ENCODE measurements at places on chromosomes 7 and 10.

DNA sequence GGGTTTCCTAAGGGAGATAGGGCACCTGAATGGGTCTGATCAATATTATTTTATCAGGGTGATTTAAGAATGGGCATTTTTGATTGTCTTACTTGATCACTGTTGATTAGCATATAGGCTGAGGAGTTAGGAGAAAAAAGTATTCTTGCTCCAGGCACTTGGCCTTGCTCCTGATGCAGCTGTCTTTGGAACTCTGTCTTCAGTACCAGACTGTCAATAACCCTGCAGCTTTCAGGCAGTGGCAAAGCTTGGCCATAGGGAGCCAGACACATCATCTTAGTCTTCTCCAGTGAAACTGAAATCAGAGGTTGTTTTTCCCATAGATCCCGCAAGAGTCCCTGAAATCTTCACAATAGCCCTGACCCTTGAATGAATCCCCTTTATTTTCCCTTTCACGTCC is 47.2 kb downstream of the EXOC4 start:
- DNase-seq: no peak

GRCh38 chr7:36630112-36630650 is 94.1 kb downstream of the AOAH start:
- no peak for DNase-seq

GRCh38 chr7:145557805-145558204 is 558.8 kb upstream of the CNTNAP2 start:
- no peak for DNase-seq

DNA sequence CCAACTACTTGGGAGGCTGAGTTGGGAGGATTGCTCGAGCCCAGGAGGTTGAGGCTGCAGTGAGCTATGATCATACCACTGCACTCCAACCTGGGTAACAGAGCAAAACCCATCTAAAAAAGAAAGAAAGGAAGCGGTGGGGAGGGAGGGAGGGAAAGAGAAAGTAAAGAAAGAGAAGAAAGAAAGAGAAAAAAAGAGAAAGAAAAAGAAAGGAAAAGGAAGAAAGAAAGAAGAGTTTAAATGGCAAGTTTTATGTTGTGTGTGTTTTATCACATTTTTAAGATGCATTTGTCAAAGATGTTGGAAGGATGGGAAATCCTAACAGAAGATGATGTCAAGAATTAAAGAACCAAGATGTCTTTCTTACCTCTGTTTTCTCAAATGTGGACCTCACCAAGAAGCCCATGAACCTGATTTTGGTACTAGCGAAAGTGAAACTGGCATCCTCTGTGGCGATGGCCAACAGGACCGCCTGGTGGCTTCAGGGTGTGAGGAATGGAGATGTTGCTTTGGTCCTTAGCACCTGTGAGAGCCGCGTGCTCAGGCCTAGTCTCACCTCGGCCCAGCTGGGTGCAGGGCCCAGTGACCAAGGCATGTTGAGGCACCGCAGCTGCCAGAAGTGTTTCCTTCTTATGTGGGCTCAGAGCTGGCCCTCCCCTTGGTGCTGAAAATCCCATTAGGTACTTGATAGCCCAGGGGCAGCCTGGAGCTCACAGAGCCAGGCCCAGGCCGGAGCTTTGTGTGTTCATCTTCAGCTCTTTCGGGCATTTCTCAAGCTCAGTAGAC is 9.8 kb downstream of the UCMA start:
- DNase-seq: no peak

GRCh38 chr10:78260680-78261079 is 227.0 kb downstream of the RPS24 start:
- DNase-seq: no peak

DNA sequence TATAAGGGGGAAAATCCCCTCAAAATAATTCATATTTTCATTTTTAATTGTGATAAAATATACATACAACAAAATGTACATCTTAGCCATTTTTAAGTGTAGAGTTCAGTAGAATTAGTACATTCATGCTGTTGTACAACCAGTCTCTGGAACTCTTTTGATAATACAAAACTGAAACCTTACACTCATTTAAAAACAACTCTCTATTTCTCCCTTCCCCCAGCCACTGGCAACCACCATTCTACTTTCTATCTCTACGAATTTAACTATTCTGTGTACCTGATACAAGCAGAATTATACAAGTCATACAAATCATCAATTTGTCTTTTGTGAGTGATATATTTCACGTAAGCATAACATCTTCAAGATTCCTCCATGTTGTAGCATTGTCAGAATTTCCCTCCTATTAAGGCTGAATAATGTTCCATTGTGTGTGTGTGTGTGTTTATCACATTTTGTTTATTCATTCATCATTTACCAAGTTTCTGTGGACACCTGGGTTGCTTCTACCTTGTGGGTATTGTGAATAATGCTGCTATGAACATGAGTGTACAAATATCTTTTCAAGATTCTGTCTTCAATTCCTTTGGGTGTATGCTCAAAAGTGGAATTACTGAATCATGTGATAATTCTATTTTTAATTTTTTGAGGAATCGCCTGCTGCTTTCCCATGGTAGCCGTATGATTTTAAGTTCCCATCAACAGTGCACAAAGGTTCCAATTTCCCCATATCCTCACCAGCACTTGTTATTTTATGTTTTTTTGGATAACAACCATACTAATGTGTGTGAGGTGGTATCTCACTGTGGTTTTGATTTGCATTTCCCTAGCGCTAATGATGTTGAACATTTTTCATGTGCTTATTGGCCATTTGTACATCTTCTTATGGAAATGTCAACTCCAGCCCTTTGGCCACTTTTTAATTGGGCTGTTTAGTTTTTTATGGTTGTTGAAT is 4.7 kb upstream of the EBLN1 start:
- DNase-seq: no peak

DNA sequence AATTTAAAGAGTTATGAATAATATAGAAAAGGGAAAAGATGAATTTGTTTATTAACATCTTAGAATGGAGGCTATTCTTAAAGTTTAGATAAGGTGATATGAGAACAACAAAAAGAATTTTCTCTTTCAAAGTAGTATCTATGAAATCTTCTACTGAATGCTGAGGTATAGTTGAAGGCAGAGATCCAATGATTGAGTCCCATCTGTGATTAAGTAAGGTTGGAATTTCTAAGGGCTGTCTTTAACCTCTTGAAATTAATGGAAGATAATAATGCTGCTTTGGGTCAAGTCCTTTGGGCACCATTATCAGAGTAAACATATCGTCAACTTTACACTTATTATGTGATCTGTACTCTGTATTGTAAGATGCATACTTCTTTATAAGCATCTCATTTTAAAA is 307.9 kb downstream of the PRKG1 start:
- DNase-seq: no peak

DNA sequence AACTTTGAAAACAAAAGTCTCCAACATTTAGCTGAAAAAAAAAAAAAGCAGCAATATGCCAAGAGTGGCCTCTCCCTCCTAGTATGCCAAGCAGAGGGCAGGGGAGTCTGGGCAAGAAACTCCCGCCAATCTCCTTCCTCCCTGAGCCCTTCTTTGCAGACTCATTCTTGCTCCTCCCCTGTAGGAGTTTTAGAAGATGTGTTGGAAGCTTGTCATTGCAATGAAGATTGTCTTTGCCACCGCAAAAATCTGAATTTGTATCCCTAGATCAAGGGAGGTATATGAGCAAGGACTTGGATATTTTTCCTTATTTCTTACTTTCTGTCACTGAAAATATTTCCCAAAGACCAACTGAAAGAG is 2.6 kb upstream of the TNS3 start:
- DNase-seq: no peak

DNA sequence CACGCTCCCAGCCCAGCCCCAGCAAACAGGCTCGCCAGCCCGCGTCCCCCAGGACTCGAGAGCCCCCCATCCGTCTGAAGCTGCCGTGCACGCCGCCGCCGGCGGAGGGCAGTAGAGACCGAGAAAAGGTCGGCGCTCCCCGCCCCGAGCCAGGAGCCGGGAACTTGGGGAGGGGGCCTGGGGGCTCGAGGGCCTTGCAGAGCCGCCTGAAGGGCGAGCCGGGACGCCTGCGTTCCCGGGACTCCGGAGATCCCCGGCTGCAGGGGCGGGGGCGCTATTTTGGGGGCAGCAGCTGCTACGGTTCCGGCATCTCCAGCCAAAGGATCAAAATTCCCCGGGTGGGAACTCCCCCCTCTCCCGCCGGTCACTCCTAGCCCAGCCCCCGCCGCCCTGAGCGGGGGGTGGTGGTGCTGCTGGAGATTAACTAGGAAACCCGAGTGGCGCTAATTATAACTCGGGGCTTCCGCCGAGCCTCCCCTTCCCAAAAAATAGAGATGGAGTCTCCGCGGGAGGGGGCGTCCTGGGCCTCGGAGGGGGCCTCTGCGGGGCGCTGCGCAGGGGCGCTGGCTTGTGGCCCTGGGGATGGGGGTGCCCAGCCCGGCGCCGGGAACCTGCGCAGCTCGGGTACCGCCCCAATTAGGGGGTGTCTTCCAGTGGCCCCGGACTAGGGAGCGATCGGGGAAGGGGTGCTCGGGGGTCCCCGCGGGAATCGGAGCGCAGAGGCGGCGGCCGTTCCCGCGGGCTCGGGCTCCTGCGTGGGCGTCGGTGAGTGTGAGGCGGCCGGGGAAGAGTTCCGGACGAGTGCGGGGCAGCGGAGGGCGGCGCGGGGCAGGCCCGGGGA is 608 bp downstream of the ACHE start:
- DNase-seq: peak; percentile 33

DNA sequence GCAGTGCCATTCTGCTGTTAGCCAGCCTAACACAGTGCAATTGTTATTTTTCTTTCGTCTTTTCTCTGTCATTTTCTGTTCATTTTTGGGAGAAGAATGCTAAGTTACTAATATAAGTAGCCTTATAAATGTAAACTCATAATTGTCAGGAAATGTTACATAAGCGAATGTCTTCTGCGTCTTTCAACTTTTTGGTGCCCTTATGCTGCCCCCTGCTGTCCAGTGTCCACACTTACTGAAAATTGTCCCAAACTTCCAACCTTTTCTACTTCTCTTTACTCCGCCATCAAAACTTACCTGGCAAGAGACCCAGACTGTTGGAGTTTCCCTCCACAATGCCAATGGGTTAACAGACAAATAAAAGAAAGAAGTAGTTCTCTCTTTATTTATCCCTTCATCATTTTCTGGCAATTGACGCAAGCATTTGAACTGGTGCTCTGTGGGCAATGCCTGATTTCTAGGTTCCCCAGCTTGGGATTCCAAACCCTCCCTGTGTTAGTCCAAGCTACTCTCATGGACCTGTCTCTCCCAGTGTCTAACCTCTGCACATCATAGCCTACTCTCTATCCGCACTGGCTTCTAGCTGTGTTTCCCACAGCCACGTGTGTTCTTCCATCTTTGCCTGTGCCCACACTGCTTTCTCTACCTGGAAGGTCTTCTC is 21.0 kb upstream of the EPC1 start:
- peak; percentile 52 for DNase-seq

- no peak for DNase-seq
These were observed 62.4 kb downstream of the MICU1 start for GRCh38 chr10:72563327-72563932.

- no peak for DNase-seq
These were observed 115.5 kb downstream of the PHTF2 start for GRCh38 chr7:77913977-77914607.

DNA sequence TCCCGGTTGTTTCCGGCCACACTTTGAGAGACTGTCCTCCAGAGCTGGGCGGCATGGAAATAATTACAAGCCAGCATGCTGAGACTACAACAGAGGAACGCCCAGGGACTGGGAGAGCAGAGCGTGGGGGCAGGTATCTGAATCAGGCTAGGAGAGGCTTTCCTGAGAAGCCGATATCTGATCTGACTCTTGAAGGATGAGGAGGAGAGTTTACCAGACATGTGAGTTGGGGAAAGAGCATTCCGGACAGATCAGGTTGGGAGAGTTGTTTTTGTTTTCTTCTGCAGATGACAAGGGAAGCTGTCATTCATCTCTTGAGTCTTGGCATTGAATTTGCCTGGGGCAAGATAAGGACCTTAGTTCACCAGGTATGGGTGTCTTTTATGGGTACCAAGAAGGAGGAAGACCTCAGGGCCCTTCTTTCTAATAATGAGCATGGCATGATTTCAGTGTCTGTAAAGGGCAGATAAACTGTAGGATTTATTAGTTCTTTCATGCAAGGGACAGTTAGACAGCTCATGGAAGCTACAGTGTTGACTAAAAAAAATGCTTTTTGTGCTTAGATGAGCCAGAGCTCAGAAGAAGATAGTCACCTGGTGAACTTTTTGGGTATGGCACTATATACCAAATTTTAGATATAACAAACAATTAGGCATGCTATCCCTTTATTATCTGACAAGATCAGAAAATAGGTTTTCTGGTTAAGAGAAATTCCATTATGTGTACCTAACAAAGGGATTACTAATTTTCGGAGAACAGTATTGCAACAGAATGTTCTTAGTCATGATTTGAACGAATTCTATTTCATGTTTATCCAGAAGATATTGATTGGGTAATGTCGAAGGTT is 36.2 kb downstream of the WBP1L start:
- no peak for DNase-seq

DNA sequence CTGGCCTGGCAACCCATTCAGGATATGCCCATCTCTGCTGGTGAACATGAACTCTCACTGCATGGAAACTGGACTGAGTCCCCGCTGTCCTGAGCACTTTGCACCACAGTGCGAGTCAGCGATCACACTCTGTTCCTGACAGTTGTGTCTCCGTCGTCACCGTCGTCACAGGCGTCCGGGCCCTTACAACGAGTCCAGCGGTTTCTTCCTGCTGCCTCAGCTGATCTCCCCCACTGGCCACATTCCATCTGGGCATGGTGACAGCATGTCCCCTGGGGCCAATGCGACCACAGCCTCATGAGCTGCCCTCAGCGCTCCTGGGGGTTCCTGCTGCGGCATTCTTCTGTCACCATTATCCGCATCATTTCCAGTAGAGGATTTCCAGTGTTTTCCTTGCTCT is 76.8 kb upstream of the KLF6 start:
- DNase-seq: no peak

DNA sequence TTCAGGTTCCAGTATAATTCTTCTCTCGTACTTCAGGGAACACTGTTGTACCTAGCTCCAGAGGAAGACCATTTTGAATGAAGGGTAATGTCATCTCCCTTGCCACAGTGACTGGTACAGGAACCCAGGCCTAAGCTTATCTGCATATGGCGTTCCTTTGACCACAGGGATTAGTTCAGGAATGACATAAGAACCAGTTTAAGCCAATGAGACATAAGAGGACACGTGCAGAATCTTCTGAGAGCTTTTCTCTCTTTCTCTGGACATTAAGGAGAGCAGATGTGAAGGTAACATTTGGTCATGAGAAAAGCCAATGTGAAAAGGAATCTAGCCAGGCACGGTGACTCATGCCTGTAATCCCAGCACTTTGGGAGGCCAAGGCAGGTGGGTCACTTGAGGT is 21.8 kb upstream of the HIBADH start:
- DNase-seq: no peak

- no peak for DNase-seq
These were observed 3.7 kb downstream of the PLXNA4 start for GRCh38 chr7:132572526-132572925.

GRCh38 chr7:66047426-66047825 is 28.2 kb upstream of the ASL start:
- no peak for DNase-seq

GRCh38 chr7:22378199-22378980 is 21.4 kb upstream of the RAPGEF5 start:
- no peak for DNase-seq

- no peak for DNase-seq
These were observed 103.3 kb downstream of the GRB10 start for GRCh38 chr7:50679218-50680007.
